ENCODE measurements at places on chromosomes 4 and X.
A peak's percentile ranks its signal among the peaks of the same experiment; 100 is the strongest.

DNA sequence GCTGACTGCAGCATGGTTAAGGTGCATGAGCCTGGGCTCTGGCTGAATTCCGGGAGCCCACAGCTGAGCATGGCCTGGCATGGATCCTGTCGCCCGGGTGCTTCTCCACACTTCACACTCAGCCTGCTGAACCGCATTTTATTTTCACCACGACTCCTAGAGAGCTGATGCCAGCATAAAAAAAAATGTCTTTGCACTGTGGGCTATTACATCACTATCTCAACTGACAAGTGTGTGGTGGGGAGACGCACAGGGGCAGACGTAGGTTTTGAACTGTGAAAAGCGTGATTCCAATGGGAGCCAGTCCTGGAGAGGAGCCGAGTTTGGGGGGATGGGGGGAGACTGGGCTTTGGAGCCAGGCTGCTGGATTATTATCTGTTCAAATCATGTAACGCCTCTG, 36.8 kb downstream of the BCOR start:
- no peak for DNase-seq

GRCh38 chr4:150816491-150816890, 198.6 kb downstream of the LRBA start:
- no peak for DNase-seq

DNA sequence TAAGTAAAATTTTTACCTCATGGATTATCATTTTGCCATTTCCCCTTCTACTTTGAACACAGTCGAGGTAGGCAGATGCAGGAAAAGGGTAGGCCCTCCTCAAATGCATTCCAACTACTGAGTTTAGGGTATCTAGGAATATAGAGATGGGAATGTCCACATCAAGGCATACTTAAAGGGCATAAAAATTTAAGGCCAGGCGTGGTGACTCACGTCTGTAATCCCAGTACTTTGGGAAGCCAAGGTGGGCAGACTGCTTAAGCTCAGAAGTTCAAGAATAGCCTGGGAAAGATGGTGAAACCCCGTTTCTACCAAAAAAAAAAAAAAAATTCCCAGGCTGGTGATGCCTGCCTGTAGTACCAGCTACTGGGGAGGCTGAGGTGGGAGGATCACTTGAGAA, 146.5 kb downstream of the PDGFC start:
- no peak for DNase-seq

DNA sequence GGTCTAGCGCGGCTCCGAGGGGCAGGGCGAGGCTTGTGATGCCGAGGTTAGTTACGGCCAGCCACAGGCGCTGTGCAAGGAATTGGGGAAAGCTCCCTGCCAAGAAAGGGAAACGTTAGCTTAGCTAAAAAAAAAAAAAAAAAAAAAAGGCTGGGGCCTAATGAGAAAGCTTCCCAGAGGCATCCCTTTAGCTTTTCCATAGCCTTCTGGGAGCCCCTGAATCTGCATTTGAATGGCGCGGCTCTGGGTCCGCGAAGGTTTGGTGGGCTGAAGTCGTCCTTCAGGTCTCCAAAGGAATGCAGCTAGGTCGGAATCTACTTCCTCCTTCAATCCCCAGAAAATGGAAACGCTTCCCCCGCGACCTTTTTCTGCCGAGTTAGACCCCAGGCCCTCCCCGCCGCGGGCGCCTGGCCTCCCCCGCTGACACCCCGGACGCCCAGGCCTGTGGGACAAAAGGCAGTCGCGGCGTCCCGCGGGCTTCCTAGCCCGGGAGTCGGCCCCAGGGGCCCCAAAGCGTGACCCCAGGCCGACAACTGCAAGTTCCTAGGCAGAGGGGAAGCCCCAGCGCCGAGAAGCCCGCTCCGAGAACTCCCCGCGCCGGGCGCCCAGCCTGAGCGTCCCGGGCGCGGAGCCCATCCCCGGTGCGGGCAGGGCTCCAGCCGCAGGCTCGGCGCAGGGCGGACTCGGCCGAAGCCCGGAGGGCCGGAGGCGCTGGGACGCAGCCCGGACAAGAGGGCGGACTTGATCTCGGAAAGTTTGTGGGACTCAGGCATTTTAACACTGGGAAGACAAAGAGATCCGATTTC, 605 bp upstream of the FAT1 start:
- no peak for DNase-seq

- DNase-seq, result no peak
These were observed 231.7 kb upstream of the PGRMC2 start for GRCh38 chr4:128519163-128519830.

DNA sequence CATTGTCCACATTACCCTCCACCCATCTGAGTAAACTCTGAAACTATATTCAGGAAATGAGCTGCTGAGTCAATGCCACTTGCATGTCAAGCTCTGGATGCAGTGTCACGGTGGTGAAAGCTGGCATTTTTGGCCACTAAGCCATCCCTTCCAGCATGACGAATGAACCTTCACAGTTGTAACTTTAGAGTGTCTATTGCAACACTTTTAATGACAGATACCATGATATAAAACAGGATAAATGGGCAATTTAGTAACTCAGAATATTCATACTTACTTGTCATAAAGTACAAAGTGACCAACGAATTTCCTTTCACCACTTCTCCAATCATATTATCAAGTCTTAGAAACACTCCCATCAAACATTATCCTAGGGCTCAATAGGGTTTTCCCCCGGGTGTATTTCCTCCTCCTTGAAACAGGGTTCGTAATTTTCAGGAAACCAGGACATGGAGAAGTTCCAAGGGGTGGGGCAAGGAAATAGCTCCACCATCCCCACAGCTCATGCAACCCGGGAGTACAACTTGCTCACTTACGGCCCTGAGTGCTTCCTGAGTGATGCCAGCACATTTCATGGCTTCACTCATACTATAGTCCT, 73.1 kb downstream of the MTHFD2L start:
- DNase-seq, result no peak

- no peak for DNase-seq
These were observed 56.4 kb upstream of the PAK3 start for GRCh38 chrX:111039606-111040005.

GRCh38 chr4:61320154-61320553, 120.0 kb downstream of the ADGRL3 start:
- DNase-seq, result no peak

DNA sequence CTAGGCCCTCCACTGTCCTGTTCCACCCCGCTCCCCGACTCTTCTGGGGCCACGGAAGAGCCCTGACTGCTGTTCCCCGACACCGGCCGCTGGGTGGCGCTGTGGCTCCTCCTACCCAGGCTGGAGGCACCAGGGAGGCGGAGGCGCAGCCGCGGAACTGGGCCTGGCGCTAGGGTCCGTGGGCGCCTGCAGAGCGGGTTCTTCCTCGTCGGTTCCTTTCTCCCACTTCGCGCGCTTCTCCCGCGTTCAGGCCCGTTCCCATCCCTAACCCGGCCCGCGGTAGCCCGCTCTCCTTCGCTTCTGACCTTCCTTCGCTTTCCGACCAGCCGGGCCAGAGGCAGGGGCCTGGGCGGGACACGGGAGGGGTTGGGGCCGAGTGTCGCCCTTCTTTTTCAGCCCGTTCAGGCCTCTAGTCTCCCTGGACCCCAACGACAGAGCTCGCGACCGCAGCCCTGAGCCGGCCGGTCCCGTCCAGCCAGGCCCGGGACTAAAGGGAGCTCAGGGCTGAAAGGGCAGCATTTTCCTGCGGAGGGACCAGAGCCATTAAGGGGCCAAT, 34.3 kb downstream of the NALF2 start:
- DNase-seq, result peak; percentile 39

DNA sequence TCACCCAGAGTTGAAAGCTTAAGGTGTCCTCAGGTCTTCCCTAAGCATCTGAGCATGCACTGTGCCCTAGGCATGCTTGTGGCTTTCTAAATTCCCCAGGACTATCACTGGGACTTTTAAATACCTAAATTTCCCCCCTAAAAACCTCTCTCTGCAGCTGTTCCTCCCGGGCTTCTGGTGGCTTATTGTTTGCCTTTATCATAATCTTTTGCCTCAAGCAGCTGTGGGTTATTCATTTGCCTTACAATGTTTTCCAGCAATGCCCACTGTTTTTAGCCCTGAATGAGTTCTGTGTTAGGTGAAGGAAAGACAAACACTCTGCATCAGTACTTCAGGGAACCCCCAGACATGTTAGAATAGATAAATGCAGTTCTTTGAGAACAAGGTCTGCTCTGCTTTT, 455.0 kb downstream of the ZIC3 start:
- DNase-seq, result no peak

- no peak for DNase-seq
These were observed 405 bp downstream of the CENPE start for GRCh38 chr4:103197765-103198110.

- no peak for DNase-seq
These were observed 6.8 kb upstream of the SLC25A6 start for GRCh38 chrX:1398431-1399340.

DNA sequence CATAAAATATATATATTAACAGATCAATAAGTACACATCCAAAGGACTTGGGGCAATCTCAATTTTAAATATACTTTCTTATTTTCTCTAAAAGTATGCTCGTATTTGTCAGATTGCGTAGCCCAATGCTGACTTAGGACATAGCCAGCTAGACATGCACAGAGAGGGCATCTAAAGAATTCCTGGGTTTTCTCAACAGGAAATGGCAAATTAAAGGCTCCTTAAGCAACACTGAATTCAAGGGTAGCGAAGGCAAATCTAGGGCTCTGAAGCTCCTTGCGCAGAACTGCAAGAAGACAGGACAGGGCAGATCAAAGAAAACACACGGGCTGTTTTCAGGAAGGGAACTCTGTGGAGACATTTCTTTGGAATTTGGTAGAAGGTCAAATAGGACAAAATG, 94.6 kb upstream of the FTHL17 start:
- DNase-seq, result no peak

- no peak for DNase-seq
These were observed 10.6 kb upstream of the AMOT start for GRCh38 chrX:112851161-112851779.

DNA sequence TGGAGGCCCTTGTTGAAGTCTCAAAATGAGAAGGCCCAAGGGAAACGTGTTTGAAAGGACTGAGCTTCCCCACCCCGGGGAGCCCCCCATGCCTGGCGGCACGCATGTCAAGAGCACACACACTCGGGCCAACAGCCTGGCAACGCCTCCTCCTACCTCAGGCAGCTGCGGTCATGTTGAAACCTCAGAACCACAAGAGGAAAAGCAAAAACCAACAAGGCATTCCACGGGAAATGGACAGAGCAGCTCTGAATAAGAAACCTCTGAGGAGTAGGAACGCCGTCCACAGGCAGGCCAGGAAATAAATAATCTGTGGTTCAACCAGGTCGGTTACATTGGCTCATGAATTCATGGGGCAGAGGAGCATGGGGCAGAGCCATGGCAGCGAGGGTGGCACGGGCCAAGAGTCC, 95.7 kb upstream of the AFAP1 start:
- no peak for DNase-seq
